T-helper 9 cell (primary cell): ENCODE measurements at places on chromosomes 3 and 15.

GRCh38 chr3:170154569-170155143, 26.9 kb downstream of the PHC3 start:
- no peak for DNase-seq

DNA sequence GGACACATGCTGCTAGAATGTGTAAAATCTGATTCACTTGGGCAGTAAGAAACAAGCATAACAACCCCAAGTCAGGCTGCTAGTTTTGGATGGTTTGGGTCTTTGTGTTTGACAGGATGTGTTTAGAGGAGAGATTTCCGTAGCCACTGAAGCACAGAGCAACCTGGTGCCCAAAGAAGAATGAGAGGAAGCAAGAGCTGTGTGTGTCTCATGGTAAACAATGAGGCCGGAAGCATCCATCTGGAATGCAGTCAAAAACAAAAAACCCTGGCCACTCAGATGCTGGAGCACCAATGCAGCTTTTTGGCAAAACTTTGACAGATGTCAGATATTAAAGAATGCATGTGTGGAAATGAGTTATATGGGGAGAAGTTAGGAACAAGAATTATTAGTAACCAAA, 39.4 kb upstream of the SNRK start:
- no peak for DNase-seq

DNA sequence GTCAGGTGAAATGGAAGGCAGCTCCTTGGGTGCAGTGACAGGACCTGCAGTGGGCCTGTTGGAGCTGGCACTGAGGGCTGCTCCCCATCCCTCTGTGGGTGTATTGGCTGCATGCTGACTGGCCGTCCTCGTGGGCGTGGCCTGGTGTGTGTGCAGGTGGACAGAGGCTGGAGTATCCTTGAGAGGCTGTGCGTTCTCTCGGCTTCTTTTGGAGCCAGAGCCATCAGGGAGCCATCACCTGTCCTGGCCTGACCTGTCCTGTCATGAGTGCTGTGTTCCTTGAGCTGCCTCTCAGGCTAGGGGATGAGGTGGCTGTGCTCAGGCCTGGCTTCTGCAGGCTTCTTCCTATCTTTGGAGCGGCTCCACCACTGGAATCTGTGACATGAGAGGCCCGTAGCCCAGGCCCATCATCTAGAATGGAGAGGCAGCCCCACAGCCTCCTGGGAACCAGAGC, 61.5 kb downstream of the APBA2 start:
- DNase-seq = no peak

DNA sequence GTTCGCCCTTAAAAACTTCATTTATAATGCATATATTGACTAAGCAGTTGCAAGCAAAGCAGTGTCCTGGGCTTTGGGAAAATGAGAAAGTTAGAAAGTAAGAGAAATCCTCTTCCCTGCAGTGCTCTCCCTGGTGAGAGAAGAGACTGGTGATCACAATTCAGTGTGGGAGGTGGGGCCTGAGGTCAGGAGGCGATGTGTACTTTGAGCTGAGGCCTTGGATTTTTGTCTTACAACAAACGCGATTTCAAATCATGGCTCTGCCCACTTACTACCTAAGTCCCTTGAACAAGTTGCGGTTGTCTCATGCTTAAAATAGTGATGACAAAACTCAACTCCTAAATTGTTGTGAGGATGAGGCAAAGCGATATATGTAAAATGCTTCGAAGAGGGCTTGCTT, 316.3 kb upstream of the NECTIN3 start:
- DNase-seq = no peak

DNA sequence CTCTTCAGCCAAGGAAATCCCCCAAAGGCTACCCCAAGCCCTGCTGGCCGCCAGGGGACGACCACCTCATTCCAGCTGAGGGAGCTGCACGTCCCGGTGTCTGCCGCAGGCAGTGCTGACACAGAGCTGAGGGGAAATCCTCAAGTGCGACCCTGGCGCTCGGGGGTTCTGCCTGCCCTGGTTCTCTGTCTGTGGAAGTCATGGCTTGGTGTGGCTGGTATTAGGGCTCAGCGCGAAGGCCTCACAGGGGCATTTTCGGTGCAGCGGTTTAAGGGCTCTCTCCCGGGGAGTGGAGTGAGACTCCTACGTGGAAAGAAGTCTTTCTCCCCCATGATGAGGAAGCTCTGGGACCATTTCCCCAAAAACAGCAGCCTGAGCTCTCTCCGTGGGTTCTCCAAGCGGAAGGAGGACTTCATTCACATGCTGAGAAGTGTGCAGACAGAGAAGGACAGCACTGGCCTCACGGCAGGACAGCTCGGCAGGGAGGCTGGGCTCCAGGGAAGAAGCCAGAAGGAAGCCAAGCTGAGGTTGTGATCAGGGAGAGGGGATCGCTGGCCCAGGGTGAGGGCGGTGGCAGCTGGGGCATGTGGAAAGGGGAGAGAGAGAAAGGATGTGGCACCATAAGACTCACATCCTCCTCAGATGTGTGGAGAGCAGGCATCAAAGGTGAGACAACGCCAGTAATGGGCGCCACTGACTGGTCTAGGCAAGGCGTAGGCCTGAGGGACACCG, 48.6 kb downstream of the KLF15 start:
- no peak for DNase-seq

DNA sequence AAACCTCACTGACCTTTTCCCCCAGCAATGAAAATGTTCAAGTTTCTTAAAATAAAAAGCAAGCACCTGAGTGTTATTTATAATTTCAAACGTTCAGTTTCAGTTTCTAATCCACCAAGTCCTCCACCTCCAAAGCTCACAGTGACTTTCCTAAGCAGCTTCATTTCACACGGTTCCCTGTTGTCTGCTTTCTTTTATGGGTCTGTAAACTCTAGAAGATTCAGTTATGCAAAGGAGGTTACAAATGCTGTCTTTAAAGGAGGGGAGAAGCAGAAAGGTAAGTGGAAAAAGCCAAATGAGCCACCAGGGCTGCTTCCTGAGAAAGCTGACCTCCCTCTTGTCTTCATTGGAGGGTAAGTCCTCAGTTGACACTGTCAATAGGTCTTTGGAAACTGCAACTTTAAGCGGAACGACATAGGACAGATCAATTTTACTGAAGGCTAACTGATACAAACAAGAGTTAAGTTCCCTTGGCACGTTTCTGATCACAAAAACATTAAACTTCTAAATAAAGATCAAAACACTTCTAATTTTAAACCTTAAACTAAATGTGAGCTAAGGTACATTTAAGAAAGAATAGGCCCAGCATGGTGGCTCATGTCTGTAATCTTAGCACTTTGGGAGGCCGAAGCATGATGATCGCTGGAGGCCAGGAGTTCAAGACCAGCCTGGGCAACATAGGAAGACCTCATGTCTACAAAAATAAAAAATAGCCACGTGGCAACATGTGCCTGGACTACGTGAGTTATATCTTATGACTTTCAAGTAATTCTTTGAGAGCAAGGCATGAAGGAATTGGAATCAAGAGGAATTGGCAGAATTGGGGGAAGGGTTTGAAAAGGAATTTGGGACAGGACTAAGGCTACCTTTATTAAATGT, 151.9 kb upstream of the UBE2E1 start:
- DNase-seq = no peak
